Stimulated activated CD4-positive, alpha-beta T cell treated with anti-CD3 and anti-CD28 coated beads, Interleukin-1b, Interleukin-23, amount 100 ng/mL, for 24 hours (primary cell): ENCODE measurements at places on chromosomes 5 and 9.

DNA sequence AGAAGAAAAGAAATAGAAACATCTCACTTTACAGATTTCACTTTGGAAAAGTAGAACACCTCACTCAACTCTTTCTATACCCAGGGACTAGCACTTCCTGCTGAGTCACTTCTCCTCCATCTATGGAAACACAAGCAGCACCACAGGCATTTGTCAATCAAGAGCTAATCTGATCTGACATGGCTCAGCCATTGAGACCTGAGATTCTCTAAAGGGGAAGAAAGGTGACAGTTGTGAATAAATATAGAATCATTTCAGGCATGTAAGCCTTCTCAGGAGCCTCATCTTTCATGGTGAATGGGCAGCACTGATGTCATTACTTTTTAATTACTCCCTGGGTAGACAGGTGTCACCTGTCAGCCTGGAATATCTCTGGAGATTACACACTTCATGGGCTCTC lies 559.8 kb downstream of the HINT1 start:
- no peak for DNase-seq

GRCh38 chr9:713091-713490 lies 128.4 kb upstream of the DMRT1 start:
- no peak for DNase-seq

DNA sequence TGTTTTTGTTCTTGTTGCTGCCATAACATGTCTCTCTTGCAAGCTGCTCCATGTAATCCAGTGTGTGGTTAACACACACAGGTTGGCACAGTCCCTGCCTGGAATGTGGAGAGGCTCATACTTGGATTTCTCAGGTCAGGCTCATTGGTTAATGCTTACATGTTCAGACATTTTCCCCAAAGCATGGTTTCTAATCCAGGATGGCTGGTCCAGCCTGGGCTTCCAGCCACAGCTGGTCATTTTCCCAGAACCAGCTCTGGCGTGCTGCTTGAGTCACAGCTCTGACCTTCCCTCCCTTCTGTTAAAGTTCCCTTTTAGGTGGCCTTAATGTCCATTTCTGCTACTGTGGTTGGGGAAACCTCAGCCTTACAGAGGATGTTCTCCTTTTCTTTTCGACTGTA lies 294.3 kb downstream of the TAF11L14 start:
- DNase-seq: no peak

- DNase-seq: no peak
These were observed 280.5 kb upstream of the VLDLR start for GRCh38 chr9:2341126-2341525.
